Germinal center (tissue), 1 donor: ENCODE measurements at places on chromosomes 5 and 9.

- DNase-seq: no peak
These were observed 213.6 kb upstream of the S1PR3 start for GRCh38 chr9:88777498-88778312.

DNA sequence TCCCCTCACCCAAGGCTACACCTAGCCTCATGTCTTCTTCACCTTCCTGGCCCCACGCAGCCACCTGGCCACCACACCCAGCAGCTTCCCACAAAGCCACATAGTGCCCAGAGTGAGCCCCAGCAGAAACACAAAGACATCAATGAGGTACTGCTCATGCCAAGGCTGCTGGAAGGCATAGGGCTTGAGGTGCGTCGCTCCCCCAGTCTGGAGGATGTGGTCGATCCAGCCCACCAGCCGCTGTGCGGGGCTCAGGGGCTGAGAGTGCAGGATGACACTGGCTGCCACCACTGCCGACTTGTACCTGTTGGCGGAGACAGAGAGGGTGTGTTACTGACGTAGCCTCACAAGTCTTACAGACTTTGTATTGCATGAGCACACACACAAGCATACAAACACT, 15.8 kb upstream of the CAPSL start:
- no peak for DNase-seq

- DNase-seq: peak; percentile 35
These were observed at the start of gene F2RL1 for GRCh38 chr5:76818844-76819831. TSS of gene F2RL1 (plus strand) at chr5:76819030. CDS start at chr5:76819183, 153 bp downstream.

- DNase-seq: no peak
These were observed 113.8 kb downstream of the TMC1 start for GRCh38 chr9:72635197-72635596.

DNA sequence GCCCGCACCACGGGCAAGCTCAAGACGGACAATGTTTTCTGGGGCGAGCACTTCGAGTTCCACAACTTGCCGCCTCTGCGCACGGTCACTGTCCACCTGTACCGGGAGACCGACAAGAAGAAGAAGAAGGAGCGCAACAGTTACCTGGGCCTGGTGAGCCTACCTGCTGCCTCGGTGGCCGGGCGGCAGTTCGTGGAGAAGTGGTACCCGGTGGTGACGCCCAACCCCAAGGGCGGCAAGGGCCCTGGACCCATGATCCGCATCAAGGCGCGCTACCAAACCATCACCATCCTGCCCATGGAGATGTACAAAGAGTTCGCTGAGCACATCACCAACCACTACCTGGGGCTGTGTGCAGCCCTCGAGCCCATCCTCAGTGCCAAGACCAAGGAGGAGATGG, 108.6 kb downstream of the DAB2IP start:
- DNase-seq: no peak

GRCh38 chr5:20305463-20305862, 317.5 kb upstream of the CDH18 start:
- DNase-seq: no peak

DNA sequence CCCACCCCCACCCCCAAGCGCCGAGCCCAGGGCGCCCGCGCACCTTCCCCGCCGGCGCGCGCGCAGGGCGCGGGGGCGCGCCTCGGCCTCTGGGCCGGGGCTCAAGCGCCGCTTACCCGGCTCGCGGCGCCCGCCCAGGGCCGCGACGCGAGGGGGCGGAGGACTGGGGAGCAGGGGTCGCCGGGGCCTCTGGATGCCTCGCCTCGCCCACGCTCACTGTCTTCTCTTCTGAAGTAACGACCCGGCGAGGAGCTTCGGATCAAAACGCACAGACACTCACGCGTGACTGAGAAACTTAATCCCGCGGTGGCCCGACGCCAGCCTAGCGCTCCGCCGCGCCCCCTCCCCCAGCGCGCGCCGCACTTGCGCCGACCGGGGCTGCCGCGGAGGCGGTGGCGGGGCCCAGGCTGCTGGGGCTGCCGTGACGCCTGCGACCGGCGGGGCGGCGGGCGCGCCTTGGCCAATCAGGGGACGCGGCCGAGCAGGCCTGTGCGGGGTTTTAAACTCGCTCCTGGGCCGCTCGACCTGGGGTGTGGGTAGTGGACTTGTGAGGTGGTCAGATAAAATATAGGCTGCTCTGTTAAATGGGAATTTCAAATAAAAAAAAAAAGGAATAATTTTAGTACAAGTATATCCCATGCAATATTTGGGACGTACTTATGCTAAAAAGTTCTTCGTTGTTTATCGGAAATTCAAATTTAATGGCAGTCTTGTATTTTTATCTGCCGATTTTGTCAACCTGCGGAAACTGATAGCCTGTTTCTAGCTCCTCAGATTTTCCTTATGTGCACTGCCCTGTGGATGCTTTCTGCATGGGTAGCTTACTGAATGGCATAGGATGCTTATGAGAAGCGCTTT, at the start of gene MPDZ:
MPDZ (minus strand) TSS at position 409 of the 858 bp plus-strand sequence. CDS start 29,377 bp downstream, outside the sequence.
- DNase-seq: peak; percentile 8

DNA sequence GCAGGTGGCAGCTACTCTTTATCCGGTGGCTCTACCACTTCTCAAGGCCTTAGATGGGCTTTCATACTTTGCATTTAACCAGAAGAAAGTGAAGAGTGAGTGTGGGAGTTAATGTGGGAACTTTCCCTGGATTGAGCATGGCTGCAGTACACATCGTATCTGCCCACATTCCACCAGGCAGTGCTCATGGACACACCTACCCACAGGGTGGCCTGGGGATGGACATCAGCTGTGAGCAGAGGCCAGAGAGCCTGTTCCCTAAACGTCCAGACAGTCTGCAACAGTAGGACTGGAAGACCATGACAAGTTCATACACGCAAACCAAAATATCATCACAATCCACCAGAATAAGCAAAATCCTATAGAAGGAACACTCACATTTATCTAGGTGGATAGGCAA, 213.8 kb downstream of the IRX1 start:
- no peak for DNase-seq

DNA sequence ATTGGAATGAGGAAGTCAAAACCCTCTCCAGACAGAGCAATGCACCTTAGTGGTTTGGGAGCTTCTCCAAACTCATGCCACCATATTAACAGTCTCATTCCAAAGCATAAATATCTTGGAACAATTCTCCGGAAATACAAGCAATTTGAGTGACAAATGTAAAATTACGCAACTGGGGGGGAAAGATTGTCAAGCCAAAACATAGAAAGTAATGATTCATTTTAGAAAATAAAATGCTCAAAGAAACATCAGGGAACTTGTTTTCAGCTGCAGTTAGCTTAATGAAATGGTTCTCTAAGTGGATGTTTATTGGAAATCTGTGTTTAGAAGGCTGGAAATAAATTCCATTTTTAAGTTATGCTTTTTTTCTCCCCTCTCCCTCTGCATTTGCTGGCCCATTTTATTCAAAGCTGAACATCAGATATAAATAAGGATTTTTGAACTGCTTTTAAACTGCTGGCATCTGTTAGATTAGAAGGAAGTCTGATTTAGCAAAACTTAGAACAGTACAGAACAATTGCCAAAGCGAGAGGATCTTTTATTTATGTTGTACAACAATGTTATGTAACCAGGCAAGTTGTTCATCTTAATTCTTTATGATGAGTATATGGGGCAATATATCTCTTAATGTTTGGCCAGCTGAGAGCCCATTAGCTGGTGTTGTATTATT, 551.9 kb downstream of the PRELID2 start:
- no peak for DNase-seq

DNA sequence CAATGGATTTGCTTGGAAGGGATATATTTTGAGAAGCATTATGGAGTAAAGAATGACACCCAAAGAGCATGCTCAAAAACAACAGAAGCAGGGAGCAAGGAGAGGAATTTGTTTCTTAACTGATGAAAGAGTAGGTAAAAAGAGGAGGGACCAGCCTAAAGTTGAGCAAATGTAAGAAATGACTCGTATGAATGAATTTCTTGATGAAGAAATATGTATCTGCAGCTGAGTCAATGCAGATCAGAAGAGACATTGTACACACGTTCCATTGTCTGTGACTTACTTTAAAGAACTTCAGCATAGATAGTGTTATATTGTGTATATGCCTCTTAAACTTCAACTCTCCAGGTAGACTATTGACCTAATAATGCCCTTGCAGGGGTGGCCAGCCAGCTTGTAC, 112.7 kb upstream of the NREP start:
- DNase-seq: no peak

GRCh38 chr5:127429928-127430327, 87.5 kb upstream of the PRRC1 start:
- no peak for DNase-seq

DNA sequence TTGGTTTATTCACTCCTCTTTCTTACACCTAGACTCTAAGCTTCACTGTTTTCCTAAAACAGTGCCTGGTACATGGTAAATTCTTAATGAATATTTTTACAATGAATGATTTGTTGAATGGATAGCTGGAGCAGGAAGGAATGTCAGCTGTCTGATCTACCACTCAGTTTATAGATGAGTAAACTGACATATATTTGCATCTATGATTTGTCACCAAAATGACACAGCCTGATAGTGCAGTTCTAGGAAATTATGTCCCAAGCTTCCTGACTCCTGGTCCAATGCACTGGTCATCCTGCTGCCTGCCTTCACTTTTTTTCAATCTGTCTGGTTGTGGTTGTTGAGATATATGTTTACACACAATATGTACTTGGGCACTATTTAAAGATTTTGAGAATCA, 651.7 kb upstream of the WWC1 start:
- no peak for DNase-seq
